ENCODE measurements at places on chromosomes 1 and 21.

DNA sequence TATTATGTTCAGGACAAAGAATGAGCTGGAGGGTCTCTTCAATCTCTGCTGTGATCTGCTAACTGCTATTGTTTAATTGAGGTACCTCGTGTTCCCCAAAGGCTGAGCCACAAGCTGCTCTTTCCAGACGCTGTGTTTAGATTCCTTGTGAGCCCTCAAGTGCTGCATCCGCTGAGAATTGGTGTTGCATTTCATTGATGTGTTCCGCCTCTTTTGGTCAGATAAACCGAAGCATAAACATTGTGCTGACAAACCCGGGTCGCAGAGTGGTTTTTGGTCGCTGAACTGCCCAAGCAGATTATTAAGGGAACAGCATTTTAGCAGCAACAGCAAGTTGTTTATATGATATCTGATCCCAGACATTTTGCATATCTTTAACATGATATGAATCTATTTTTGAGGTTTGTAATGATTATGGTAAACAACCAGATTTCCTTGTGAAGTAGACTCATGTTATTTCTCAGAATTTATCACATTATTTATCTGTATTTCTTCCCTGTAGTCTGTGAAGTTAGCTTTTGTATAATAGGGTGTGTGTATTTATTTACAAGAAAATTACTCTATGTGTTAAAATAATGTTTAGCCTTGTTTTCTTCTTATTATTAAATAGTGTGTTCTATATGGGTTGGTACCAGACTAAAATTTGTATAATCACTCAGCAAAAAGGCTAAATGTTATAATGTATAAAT, 217.2 kb upstream of the C1orf105 start:
- DNase-seq = no peak

DNA sequence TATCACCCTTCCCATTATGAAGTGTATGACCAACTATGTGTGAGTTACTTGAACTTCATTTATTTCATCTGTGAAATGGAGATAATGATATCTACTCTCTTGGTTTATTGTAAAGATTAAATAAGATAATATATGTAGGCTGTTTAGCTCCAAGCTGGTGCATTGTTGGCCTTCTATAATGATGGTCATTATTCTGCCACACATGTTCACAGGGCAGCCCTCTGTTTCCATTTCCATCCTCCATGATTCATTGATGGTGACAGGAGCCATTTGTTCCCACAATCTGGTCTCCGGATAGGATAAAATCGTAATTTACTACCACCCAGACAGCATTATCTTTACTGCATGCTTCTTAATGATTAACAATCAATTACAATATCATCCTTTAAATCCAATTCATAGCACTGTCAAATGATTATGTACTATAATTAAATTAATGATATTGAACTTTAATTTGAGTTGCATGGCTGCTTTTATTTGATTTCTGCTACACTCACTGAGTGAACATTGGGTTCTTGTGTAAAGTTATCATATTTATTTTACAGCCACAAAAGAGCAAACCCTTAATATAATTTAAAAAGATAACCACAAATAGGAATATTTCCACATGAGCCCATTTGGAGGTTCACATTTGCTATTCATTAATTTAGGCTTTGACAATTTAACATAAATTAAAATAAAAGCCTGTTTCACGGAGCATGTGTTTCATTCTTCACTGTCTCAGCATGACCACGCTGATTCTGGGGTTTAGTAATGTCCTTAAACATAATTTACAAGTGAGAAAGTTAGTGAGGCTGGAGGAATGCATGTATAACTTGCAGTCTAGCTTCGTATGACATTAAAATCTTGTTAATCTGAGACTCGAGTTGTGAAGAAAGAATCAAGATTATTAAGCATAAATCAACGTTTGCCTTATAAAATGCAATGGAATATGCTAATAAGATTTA, 596.4 kb upstream of the ZRANB2 start:
- no peak for DNase-seq

DNA sequence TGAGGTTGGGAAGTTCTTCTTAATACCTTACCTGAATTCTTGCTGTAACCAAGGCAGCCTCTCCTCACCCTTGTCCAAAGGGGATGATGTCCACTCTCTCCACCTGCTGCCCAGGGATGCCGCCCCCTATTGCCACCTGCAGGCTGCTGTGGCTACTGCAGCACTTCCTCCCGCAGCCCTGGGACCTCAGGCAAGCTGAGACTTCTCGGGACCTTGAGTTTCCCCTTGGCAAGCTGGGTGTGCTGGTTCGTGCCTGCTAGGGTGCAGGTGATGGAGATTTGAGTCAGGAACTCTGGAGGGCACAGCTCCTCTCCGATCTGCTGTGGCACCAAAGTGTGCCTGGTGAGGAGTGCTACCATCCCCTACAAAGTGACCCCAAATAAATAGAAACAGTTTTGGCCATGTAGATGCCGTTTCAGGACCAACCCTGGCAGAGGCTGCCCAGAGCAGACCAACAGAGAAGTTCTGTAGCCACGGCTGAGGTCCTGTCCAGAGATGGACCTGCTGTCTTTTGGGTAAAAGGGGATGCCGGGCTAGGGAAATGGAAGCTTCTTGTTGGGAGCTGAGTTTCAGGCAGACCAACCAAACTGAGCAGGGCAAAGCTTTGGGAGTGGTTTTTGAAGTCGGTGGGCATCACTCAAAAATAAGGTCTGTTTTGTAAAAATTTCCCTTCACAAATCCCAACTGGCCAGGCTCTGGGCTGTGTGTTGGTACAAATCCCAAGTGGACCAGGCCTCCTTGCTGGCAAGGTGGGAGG, 31.7 kb downstream of the RUNX3 start:
- no peak for DNase-seq

DNA sequence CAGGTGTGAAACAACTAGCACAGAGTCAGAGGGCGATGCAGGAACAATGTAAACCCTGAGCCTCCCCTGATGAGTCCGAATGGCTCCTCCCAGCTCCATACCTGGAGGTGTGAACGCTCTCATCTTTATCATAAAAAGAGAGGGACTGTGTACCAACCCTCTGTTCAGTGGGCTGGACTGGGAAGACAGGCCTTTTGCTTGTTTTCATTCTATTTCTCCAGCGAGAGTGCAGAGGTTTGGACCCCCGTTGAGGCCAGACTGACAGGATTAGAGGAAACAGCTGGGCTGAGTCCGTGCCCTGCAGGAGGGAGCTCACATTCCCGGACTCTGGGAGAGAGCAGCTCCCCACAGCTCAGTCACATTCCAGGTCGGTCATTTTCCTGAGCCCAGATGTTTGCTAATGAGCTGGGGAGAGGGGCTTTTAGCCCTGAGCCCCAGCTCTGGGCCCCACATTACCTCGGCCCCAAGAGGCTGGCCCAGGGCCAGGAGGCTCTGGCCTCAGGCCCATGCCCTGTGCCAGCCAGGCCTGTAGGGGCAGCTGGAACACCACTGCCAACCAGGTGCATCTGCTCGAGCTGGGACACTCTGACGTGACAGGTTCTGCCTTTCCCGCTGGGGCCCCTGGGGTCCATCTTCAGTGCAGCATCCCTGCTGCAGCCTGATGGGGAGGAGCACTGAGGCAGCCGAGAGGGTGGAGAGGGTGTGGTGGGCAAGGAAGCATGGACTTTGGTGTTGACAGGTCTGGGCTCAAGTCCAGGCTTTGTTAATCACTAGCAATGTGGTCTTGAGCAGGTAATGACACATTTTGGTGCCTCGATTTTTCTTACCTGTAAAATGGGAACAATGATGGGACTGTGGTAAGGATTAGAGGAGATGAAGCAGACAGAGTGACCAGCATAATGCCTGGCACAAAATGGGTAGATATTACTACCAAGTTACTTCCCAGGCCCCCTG, 3.5 kb upstream of the NBL1 start:
- peak; percentile 45 for DNase-seq

- DNase-seq = no peak
Observed at GRCh38 chr1:186518395-186518794, 57.5 kb upstream of the PDC start.

- DNase-seq = no peak
Observed at GRCh38 chr1:236085545-236086159, 20.8 kb upstream of the NID1 start.

DNA sequence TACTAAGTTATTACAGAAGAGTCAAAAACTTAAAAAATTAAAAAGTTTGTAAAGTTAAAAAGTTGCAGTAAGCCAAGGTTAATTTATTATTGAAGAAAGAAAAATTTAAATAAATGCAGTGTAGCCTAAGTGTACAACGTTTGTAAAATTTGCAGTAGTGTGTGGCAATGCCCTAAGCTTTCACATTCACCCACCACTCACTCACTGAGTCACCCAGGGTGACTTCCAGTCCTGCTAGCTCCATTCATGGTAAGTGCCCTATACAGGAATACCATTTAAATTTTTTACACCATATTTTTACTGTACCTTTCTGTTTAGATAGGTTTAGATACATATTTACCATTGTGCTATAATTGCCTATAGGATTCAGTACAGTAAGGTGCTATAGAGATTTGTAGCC, 88.6 kb downstream of the CTH start:
- no peak for DNase-seq

DNA sequence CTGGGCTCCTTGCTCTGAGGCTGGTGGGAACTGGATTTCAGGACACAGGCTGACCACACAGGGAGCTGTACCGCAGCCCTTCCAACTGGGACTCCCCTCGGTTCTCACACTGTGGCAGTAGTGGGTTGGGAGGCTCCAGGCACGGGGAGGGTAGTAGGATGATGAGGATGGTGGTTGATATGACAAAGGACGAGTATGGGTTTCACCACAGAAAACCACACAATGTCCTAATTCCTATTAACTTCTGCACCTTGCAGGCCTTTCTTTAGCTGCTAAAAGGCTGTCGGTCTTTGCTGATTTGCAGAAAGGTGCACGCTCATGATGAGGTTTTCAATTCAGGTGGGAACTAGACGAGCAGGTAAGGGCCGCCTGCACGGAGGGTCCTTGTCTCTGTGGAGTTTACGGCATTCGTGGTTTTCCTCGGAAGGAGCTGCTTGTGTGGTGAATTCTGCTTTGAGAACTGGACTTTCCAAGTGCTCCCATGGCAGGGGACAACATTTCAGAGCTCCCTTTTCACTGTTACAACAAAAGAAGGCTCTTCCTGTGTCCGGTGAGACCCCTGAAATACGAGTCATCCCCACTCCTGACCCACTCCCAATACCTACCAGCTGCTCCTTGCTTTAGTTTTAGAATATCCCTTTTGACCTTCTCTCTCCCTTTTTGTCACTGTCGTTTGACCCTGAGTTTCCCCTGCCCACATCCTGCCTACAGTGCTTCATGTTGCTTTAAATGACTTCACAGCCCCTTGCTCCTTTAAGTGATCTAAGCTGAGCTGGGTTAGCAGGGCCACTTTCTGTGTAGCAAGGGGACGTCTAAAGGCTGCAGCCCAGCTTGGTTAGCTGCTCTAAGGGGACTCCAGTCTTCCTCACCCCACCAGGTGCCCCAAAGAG, 125.1 kb downstream of the MRPS6 start:
- DNase-seq = no peak

DNA sequence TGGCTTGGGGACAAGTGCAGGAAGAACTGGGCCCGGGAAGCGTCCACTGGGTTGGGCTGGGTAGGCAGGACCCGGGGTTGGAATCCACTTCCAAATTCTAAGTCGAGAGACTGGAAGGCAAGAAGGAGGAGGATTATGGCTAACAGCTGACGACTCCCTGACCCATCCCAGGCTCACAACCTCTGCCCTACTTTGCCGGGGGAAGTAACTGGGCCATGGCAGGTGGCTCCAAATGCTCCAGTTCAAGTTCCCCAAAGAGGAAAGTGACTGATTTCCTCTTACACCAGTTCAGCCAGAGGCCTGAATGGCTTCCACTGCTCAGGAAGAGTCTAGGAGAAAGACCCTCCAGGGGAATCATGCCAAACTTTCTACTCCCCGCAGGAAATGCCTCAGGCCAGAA, 11.4 kb downstream of the EMC1 start:
- DNase-seq = no peak

DNA sequence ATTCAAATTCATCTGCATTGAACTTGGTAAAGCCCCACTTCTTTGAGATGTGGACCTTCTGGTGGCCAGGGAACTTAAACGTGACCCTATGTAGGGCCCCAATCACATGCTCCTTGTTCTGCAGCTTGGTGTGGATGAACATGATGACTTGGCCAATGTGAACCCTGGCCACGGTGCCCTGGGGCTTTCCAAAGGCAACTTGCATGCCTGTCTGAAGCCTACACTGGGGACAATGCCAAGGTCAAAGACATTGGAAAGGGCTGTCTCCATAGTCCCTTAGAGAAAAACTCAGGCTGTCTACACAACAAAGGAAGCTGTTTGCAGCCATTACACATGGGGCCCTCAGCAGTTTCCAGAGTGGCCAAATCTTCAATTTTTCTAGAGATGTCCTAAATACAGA, 8.9 kb upstream of the VPS13D start:
- DNase-seq = no peak

- DNase-seq = no peak
Observed at GRCh38 chr1:113210248-113210647, 137.2 kb downstream of the LRIG2 start.

DNA sequence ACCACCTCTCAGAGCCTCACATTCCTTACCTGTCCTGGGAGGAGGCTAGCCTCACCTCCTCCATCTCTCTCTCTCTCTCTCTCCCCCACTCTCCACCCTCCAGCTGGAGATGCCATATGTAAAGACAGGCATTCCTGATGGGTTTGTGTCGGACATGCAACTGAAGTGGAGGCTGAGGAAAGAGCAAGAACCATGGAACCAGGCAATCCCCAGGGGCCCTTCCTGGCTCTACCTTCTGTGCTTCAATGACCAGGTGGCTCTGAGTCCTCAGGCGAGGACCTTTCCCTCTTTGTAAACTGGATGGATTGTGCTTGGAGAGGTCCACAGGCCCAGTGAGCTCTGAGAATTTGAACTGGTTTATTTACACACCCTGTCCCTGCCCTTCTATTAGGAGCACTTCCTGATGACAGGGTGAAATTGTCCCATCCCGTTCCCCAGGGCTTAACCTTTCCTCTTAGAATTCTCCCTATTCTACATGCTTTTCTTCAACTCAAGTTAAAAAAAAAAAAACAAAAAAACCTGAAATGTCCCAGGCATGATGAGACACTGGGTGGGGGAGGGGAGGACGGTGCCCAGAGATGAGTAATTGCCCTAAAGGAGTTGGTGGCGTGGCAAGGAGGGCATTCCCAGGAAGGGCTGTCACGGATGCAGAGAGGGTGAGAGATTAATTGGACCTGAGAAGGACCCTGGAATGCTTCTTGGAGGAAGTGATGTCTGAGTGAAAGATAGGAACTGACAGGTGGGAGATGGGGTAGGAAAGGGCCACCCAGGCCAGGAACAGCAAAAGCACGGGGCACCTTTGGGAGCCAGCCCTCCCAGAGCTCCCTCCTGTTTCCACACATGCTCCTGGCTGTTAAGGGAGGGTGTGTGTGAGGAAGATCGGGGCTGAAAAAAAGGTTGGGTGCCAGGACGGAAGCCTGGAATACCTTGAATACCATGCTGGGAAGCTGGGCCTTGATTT, 50.2 kb upstream of the WASF2 start:
- DNase-seq = no peak

Measured in NCI-H1105 treated with DMSO at 0.1 percent for 48 hours (cell line).